T-cell (primary cell): ENCODE measurements at places on chromosomes 2 and 18.

DNA sequence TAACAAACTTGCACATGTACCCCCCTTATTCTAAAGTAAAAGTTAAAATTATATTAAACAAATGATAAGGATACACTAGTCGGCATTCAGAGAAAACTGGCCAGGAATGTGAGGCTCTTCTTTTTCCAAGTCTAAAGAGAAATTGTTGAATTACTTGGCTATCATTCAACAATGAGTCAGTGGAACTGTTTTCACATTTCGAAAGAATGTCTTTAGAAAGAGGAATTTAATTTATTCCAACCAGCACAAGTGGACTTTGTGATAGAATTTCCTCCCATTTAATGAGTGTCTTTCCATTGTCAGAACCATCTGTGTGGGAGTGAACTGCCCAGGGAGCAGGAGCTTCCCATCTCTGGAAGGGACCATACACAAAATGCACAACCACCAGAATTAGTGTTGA, 792.2 kb downstream of the EPHA4 start:
- no peak for DNase-seq

DNA sequence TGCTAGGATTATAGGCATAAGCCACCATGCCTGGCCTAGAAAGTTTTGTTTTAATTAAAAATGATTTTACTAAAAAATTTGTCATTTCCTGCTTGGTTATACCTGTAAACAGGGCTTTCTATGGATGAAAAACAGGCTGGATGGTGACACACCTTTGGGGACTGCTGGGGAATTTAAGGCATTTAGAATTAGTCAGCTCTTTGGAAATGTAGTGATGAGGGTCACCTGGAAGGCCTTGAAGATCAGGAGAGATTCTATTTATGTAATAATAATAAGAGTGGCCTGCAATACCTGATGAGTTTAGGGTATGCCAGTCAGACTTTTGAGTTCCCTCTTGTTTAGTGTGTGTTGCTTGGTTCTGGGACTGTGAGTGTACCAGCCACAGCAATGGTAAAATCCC, 51.1 kb downstream of the RALBP1 start:
- DNase-seq: no peak

DNA sequence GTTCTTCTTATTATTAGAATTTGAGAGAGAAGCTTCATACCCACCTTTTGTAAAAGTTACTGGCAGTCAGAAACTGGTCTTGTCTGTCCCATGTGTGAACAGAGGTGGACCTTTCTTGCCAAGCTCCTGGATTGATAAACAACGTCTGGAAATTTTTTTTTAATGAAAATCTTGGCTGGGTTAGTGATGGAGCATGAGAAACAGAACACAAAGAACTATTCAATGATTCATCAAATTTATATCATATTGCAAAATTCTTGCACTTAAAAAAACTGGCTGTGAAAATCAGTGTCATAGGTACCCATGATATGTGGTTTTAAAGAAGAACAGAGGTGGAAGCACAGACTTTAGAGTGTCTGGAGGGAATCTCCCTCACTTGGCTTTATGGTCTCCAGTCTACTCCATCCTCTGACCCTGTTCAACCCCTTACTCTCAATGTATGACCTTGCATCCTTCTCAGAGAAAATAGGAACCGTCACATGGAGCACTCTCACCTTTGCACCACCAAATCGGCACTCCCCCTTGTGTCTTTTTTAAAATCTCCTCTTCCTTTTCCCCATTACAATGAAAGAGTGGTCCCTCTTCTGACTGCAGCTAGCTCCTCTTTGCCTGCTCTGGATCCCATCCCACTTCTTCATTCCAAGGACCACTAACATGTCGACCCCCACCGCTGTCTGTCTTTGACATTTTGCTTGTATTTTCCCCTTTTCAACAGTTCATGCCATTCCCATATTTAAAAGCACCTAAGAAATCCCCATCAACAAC, 58.2 kb downstream of the COPS8 start:
- DNase-seq: no peak

GRCh38 chr2:229343661-229344060, 72.6 kb upstream of the PID1 start:
- no peak for DNase-seq

DNA sequence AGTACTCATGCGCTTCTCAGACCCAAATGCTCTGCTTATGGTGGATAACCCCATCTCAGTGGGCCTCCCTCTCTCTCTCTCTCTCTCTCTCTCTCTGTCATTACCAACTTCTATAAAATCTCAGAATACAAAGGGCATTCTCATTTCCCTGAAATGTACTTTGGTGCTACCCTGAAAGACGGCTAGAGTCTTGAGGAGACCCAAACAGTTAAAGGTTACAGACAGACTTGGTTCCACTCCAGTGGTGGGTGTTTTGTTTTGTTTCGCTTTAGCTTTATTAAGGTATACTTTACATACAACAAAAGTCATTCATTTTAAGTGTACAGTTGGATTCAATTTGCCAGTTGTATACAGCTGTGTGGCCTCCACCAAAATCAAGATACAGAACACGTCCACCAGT, 60.9 kb downstream of the BCL11A start:
- no peak for DNase-seq

DNA sequence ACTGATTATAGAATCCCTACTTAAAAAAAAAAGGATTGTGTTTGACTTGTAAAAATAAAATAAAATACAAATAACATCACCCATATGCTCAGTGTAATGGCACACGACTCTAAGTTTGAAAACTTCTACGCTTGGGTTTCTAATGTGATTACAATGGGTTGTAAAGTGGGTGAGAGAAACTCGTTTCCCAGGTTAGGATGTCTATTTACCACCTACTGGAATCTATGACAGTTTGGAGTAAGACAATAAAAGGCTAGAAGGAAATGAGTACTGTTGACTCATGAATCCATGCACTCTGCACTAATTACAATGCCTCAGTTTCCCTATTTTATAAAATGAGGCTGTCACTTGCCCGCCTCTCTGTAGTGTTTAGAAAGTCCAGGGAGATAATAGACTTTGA, 204.2 kb upstream of the FBXO11 start:
- DNase-seq: no peak

- no peak for DNase-seq
These were observed 35.4 kb downstream of the CACNB4 start for GRCh38 chr2:152063325-152063924.

DNA sequence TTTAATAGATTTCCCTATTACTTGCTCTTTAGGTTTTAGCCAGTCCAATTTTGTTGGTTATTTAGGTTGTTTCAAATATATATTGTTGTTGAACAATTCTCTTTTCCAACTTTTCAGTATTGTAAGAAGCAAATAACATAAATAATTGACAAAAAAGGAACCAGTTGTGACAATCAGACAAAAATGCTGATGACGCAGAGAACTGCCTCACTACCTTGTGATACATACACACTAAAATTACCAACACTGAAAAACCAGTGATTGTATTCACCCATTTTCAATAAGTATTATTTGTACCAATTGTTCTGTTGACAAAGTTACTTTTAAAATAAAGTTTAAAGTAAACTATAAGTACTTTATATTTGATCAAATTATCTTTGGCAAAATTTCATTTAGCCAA, 43.1 kb upstream of the NABP1 start:
- no peak for DNase-seq

GRCh38 chr2:152925547-152926448, 207.4 kb downstream of the ARL6IP6 start:
- no peak for DNase-seq

DNA sequence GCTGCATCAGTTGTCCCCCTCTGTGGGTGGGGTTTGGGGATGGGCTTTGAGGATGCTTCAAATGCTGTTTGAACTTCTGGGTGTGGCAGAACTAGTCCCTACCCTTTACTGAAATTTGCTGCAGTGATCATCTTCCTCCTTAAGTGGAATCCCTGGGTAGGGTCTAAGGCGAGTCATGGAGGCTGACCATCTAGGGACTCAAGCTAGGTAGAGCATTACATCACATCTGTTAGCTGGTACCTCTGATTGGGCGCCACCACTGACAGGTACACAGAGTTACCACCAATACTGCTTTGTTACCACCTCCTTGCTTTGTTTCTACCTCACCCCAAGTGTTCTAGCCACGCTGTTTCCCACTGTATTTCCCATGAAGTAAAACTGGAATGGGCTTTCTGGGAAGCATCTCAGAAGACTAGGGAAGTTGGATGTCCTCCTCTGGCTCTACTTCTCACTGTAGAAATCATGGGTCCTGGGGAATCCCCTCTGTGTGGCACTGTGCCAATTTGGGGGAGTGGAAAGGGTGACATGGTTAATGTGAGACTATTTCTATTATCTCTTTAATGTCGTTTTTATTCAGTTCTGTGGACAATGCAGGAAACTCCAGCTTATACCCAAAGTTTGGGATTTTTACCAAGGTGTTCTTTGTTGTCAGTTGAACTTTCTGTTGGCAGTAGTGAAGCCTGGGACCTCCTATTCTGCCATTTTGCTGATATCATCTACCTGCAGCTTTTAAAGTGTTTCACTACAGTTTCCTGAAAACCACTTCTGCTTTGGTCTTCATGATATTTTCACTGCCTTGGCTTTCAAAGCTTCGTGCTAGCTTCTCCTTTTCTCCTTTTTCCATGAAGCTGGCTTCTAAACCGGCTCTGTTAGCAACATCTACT, 14.5 kb upstream of the SULT1C4 start:
- no peak for DNase-seq

DNA sequence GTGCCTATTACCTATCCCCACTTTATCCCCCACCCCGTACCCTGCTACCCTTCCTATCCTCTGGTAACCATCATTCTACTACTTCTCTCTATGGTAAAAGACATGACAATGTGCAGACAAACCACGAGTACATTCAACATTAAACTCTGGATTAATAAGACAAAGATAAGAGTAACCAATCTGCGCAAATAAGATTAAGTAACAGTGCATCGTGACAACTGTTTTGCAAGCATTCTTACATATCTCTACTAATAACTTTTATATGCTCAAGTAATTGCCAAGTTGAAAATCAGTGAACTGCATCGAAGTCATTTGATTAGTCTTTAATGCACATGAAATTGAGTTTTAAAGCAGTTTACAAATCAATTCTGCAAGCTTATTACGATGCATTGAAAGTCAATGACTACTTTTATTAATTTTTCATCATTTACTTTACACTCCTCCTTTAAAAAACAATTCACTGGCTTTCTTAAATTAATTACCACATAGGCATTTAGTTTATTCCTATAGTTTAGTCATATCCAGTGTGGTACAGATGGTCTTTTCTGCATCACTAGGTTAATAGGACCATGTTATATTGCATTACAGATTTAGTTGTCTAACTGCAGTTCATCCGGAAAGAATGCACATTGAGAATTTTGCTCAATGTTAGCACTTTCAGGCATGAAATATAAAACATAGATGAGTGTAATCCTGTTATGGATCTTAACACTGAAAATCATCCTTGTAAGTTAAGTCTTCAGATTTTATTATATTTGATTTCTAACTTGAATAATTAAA, 178.1 kb downstream of the GCA start:
- DNase-seq: no peak

GRCh38 chr2:102724016-102724490, 37.8 kb upstream of the TMEM182 start:
- no peak for DNase-seq

- DNase-seq: no peak
These were observed 10.4 kb upstream of the UBE2E3 start for GRCh38 chr2:180970016-180970415.

- peak; percentile 4 for DNase-seq
These were observed 41.4 kb downstream of the OXER1 start for GRCh38 chr2:42722320-42723190.

DNA sequence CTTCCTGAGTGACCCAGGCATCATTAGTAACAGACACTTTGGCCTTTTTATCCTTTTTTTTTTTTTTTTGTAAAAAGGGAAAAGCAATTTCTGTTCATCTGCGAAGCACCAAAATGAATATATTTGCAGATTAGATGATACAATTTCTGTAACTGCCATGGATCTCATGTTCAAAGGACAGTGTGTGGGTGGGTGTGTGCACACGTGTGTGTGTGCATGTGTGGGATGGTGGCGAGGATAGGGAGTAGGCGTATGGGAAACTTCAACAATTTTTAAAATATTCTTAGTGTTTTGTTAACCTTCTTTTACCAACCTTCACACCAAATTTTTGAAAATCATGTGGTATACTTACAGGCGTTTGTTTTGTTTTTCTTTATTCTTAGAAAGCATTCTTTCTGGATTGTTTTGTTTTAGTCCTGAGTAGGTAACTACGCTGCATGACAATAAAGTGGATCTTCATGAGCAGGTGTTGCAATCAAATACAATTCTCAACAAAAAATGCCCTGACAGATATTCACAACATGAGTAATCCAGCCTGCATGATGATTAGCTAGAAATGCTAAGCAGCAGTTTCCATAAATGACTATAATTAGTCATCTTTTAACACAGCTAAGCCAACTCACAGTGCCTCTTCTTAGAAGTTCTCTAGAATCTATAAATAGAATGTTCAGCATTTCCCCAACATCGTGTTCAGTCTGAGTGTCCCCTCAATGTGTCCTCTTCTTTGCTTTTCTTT, 53.5 kb upstream of the RMDN2 start:
- no peak for DNase-seq

DNA sequence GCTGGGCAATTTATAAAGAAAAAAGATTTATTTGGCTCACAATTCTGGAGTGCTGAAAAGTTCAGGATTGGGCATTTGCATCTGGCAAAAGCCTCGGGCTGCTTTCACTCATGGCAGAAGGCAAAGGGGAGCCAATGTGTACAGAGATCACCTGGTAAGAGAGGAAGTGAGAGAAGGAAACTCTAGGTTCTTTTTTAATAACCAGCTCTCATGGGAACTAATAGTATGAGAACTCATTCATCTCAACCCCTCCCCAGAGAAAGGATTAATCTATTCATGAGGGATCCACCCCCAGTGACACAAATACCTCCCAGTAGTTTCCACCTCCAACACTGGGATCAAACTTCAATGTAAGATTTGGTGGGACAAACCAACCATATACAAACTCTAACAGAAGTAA, 129.0 kb downstream of the EVA1A start:
- DNase-seq: no peak

DNA sequence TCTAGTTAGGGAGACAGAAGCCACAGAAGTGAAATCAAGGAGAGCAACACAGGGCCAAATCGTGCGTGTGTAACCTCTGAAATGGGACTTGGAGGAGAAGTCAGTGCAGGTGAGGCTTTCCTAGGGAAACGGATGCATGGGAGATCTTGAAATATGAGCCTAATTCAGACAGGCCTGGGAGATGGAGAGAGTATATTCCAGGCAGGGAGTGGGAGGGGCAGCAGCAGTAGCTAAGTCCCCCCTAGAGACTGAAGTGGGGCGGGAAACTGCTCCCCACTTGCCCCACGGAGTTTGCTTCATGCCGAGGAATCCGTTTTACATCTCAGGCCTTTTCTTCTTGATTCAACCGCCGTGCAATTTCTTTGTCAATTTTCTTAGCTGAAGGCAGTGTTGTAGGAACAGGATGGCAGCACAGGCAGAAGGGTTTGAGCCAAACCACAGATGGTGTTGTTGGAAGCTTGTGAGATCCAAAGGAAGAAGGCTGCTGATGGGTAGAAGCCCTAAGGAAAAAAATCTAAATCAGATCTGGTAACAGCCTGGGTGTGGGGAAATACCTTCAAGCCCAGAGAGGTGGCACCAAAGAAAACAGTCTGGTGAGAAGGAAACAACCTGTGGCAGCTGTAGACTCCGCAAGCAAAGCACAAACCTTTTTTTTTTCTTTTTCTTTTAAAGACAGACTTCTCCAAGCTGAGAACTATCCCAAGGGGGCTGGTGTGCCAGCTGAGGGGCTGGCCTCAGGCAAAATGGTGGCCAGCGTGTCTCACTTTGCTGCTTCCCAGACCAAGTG, 40.2 kb downstream of the EPAS1 start:
- no peak for DNase-seq
